Immature natural killer cell (primary cell): ENCODE measurements at places on chromosomes 7 and 10. TPM values are rescaled to one million over a fixed set of nuclear protein-coding genes. Genes with fewer than 3 reads are reported as not detected.

Gene GSTO1
- polyA plus RNA-seq, result 223 TPM

Gene FLNC
- not detected for polyA plus RNA-seq

Gene DCLRE1C
- polyA plus RNA-seq, result 13.9 TPM

Gene LLCFC1
- not detected for polyA plus RNA-seq

Gene SDK1
- polyA plus RNA-seq, result not detected

Gene BRAT1
- 15.0 TPM for polyA plus RNA-seq

Gene LEP
- polyA plus RNA-seq, result not detected

DNA sequence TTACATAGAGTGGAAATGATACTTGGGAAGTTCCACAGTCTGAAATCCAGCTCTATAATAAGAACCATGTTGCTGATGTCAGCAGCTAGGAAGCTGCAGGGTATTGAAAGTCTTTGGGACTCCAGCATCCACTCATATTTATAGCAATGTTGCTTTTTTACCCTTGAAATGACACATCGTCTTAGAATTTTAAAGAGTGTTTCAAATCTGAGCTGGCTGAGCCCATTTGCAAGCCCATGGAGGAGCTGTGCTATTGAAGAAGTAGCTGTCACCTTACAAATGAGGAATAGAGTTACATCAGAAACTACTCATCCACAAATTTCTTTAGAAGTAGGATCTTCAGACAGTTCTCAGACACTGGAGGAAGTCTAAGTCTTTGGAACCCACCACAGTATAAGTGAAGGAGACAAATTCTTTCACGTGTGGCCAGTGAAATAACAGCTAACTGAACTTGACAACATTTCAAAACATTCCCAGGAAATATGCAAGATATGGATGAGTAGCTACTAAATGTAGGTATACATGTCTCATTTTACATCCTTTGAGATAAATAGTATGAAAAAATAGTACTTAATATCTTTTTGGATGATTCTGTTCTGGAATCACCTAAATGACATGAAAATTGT is 203.6 kb downstream of the ZNF365 start:
- H3K27ac ChIP-seq, result no peak overlapping the region
- no peaks in the 10 kb centered on the region for H3K36me3 ChIP-seq
- DNase-seq, result no peak

DNA sequence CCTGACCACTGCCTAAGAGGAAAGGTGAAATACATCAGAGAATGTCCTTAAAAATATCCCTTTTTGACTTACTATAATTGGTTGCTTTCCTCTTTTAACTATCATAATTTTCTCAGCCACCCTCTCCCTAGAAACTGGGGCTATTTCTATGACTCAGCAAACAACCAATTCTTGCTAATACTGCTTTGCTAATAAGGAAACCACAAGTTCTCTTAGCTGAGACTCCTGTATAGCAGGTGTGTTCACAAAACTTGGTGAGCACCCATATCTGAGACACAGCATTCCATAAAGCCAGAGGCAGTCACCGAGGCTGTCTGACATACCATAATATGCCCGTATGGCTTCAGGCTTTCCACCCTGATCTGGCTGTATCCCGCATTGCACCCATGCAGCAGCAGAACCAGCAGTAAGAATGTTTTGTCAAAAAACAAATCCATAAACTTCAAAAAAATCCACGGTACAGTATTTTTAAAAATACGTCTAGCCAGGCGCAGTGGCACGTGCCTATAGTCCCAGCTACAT is 191.7 kb upstream of the C7orf33 start:
- no peak for DNase-seq
- H3K27me3 ChIP-seq, result peaks cover 19% of the 10 kb centered on the region
- peaks cover 18% of the 10 kb centered on the region for H3K4me1 ChIP-seq
- H3K27ac ChIP-seq, result no peak overlapping the region
- H3K36me3 ChIP-seq, result no peaks in the 10 kb centered on the region
- peak overlapping the region; percentile 12 for H3K4me3 ChIP-seq

GRCh38 chr7:1920266-1920681 is 250.2 kb downstream of the ELFN1 start:
- H3K36me3 ChIP-seq, result peaks cover 3% of the 10 kb centered on the region
- peak overlapping the region; percentile 81 for H3K27ac ChIP-seq
- peak overlapping the region; percentile 91 for H3K4me3 ChIP-seq
- DNase-seq, result peak; percentile 55
- peaks cover 2% of the 10 kb centered on the region for H3K27me3 ChIP-seq
- H3K4me1 ChIP-seq, result peaks cover 45% of the 10 kb centered on the region

DNA sequence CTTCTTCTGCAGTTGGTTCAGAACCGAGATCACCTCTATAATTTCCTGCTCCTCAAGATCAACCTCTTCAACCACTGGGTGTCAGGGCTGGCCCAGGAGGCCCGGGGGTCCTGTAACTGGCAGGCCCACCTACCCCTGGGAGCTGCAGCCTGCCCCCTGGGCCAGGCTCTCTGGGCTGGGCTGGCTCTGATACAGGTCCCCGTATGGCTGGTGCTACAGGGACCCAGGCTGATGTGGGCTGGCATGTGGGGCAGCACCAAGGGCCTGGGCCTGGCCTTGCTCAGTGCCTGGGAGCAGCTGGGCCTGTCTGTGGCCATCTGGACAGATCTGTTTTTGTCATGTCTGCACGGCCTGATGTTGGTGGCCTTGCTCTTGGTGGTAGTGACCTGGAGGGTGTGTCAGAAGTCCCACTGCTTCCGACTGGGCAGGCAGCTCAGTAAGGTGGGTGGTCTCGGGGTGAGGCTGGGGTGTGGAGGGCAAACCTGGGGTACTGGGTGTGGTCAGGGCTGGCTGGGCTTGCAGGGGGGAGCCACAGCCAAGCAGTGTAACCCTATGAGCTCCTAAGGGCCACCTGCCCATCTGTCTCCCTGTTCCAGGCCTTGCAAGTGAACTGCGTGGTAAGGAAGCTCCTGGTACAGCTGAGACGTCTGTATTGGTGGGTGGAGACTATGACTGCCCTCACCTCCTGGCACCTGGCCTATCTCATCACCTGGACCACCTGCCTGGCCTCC is 4.2 kb downstream of the TMEM270 start:
- H3K27ac ChIP-seq, result no peak overlapping the region
- no peaks in the 10 kb centered on the region for H3K27me3 ChIP-seq
- no peaks in the 10 kb centered on the region for H3K4me1 ChIP-seq
- H3K4me3 ChIP-seq, result no peak overlapping the region
- no peaks in the 10 kb centered on the region for H3K36me3 ChIP-seq

- H3K36me3 ChIP-seq, result no peaks in the 10 kb centered on the region
- H3K27me3 ChIP-seq, result peaks cover 11% of the 10 kb centered on the region
- H3K4me3 ChIP-seq, result no peak overlapping the region
- H3K27ac ChIP-seq, result no peak overlapping the region
- DNase-seq, result no peak
- H3K4me1 ChIP-seq, result no peaks in the 10 kb centered on the region
These were observed 33.2 kb upstream of the NAMPT start for GRCh38 chr7:106317971-106318370.

- H3K27me3 ChIP-seq, result no peaks in the 10 kb centered on the region
- peak overlapping the region; percentile 60 for H3K27ac ChIP-seq
- H3K36me3 ChIP-seq, result peaks cover 19% of the 10 kb centered on the region
- H3K4me1 ChIP-seq, result peaks cover 27% of the 10 kb centered on the region
These were observed 16.9 kb downstream of the ZNF92 start for GRCh38 chr7:65390588-65390987.

- H3K27me3 ChIP-seq, result no peaks in the 10 kb centered on the region
- no peak overlapping the region for H3K4me3 ChIP-seq
- H3K36me3 ChIP-seq, result peaks cover 3% of the 10 kb centered on the region
- H3K27ac ChIP-seq, result no peak overlapping the region
These were observed 12.6 kb downstream of the CPA4 start for GRCh38 chr7:130305433-130306042.

GRCh38 chr10:93837822-93838221 is 56.0 kb upstream of the SLC35G1 start:
- DNase-seq, result no peak
- no peaks in the 10 kb centered on the region for H3K36me3 ChIP-seq
- H3K27ac ChIP-seq, result no peak overlapping the region
- peaks cover 3% of the 10 kb centered on the region for H3K27me3 ChIP-seq

DNA sequence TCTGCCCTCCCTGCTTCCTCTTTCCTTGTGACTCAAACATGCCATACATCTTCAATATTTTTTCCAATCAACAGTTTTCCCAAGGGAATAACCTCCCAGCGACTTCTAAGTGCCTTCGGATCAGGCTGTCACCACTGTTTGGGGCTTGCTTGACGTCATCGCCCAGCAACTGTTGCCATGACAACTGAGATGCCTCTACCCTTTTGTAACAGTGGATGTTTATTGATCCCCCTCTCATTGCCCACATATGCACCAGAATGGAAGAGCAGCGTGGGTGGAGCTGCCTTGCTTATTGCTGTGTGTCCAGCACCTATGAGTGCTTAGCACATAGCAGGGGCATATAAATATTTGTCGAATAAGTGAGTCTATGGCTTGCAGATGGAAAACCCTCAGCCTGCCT is 14.4 kb downstream of the FFAR4 start:
- no peak overlapping the region for H3K27ac ChIP-seq
- no peak overlapping the region for H3K4me3 ChIP-seq
- no peaks in the 10 kb centered on the region for H3K4me1 ChIP-seq
- DNase-seq, result no peak
- no peaks in the 10 kb centered on the region for H3K36me3 ChIP-seq

GRCh38 chr7:24908166-24908565 is 71.8 kb downstream of the OSBPL3 start:
- no peak overlapping the region for H3K27ac ChIP-seq
- H3K36me3 ChIP-seq, result peaks cover 3% of the 10 kb centered on the region
- DNase-seq, result no peak
- peaks cover 60% of the 10 kb centered on the region for H3K4me1 ChIP-seq
- no peaks in the 10 kb centered on the region for H3K27me3 ChIP-seq
- H3K4me3 ChIP-seq, result no peak overlapping the region

- H3K4me1 ChIP-seq, result no peaks in the 10 kb centered on the region
- no peak overlapping the region for H3K4me3 ChIP-seq
- H3K36me3 ChIP-seq, result peaks cover 3% of the 10 kb centered on the region
- no peaks in the 10 kb centered on the region for H3K27me3 ChIP-seq
These were observed 121.1 kb downstream of the HGF start for GRCh38 chr7:81648716-81649115.

GRCh38 chr7:92295391-92295790 is 49.6 kb downstream of the ANKIB1 start:
- H3K27me3 ChIP-seq, result no peaks in the 10 kb centered on the region
- no peak for DNase-seq
- no peak overlapping the region for H3K4me3 ChIP-seq
- H3K27ac ChIP-seq, result no peak overlapping the region
- peaks cover 9% of the 10 kb centered on the region for H3K36me3 ChIP-seq

DNA sequence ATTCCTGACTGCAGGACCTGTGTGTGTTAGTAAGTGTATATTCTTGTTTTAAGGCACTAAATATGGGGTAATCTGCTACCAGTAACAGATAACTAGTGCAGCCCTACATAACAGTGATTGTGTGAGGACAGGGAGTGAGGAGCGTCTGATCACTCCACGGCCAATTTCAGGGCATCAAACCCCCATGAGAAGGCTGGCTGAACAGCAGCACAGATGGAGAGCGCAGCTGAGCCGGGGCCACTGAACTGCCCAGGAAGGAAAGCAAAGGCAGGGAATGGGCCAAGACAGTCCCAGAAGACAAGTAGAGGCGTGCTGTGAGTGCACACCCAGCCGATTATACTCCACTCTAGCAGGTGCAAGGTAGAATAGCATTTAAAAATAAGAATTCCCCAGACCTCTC is 157.1 kb upstream of the CHST15 start:
- no peak overlapping the region for H3K4me3 ChIP-seq
- H3K36me3 ChIP-seq, result no peaks in the 10 kb centered on the region
- no peaks in the 10 kb centered on the region for H3K4me1 ChIP-seq
- H3K27me3 ChIP-seq, result peaks cover 3% of the 10 kb centered on the region
- H3K27ac ChIP-seq, result no peak overlapping the region

GRCh38 chr10:99976886-99977665 is 32.7 kb downstream of the DNMBP start:
- DNase-seq, result no peak
- H3K36me3 ChIP-seq, result peaks cover 3% of the 10 kb centered on the region
- H3K27ac ChIP-seq, result no peak overlapping the region
- peaks cover 2% of the 10 kb centered on the region for H3K27me3 ChIP-seq
- peaks cover 4% of the 10 kb centered on the region for H3K4me1 ChIP-seq

DNA sequence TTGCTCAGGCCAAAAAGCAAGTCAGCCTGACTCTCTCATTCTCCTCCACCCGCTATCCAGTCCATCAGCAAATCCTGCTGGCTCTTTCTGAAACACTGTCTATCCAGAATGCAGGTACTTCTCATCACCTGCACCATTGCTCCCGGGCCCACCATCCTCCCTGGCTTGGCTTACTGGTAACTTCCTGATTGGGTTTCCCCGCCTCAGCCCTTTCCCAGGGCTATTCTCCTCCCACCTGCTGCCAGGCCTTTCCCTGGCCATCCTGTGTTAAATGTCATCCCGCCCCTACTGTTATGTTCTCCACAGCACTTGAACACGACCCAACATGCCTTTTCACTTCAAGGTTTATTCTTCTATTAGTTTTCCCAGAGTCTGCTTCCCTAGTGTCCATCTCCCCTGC is 124.0 kb downstream of the CNNM2 start:
- H3K4me1 ChIP-seq, result no peaks in the 10 kb centered on the region
- no peaks in the 10 kb centered on the region for H3K27me3 ChIP-seq
- no peaks in the 10 kb centered on the region for H3K36me3 ChIP-seq
- H3K4me3 ChIP-seq, result no peak overlapping the region
- no peak for DNase-seq

GRCh38 chr10:62585211-62585775 is 211.1 kb downstream of the ZNF365 start:
- peaks cover 5% of the 10 kb centered on the region for H3K36me3 ChIP-seq
- H3K27me3 ChIP-seq, result peaks cover 6% of the 10 kb centered on the region
- H3K4me1 ChIP-seq, result no peaks in the 10 kb centered on the region
- no peak overlapping the region for H3K27ac ChIP-seq
- DNase-seq, result no peak
- H3K4me3 ChIP-seq, result no peak overlapping the region

DNA sequence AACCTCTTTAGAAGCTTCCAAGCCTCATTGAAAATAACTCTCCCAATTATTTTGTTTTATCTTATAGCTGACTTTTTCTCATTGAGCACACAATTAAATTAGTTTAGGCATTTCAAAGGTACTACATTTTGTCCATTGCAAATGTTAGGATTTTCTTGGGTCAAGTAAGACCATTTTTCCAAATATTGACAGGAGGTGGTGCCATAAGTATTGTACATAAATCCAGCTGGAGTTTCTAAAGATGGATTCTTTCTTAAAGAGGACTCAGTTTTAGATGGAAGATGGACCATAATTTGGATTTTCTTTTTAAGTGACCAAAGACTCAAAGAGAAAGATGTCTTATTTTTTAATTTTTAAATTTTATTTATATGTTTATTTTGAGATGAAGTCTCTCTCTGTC is 12.3 kb upstream of the OPN4 start:
- H3K36me3 ChIP-seq, result no peaks in the 10 kb centered on the region
- no peak overlapping the region for H3K4me3 ChIP-seq
- H3K4me1 ChIP-seq, result peaks cover 10% of the 10 kb centered on the region

DNA sequence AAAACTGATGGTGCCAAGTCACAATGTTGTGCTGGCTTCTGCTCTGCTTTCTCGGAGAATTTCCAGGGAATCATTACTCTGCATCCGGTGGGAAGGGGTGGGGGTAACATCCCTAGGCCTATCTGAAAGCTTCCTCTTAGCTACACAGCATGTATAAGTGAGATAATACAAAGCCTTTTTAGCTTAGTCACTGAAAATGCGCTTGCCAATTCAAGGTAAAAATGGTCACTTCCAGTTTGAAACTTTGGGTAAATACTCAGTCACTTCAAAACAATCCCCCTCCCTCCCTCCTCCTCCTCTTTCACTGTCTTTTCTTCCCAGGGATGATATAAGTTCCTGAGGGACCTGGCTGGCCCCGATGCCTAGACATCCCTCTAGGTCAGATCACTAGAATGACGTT is 57.3 kb upstream of the APBB1IP start:
- H3K4me3 ChIP-seq, result no peak overlapping the region
- H3K4me1 ChIP-seq, result no peaks in the 10 kb centered on the region
- no peaks in the 10 kb centered on the region for H3K36me3 ChIP-seq
- H3K27me3 ChIP-seq, result no peaks in the 10 kb centered on the region
- no peak overlapping the region for H3K27ac ChIP-seq
- no peak for DNase-seq
